ENCODE measurements at places on chromosomes 12 and 14.
A peak's percentile ranks its signal among the peaks of the same experiment; 100 is the strongest.

GRCh38 chr12:32265456-32265855, 133.9 kb upstream of the FGD4 start:
- no peak for DNase-seq

GRCh38 chr14:61113561-61114225, 132.6 kb downstream of the SLC38A6 start:
- DNase-seq, result no peak

GRCh38 chr12:47801170-47801903, 18.4 kb downstream of the HDAC7 start:
- no peak for DNase-seq

- DNase-seq, result peak; percentile 76
Observed at GRCh38 chr14:79972230-79972629, 239.1 kb downstream of the DIO2 start.

DNA sequence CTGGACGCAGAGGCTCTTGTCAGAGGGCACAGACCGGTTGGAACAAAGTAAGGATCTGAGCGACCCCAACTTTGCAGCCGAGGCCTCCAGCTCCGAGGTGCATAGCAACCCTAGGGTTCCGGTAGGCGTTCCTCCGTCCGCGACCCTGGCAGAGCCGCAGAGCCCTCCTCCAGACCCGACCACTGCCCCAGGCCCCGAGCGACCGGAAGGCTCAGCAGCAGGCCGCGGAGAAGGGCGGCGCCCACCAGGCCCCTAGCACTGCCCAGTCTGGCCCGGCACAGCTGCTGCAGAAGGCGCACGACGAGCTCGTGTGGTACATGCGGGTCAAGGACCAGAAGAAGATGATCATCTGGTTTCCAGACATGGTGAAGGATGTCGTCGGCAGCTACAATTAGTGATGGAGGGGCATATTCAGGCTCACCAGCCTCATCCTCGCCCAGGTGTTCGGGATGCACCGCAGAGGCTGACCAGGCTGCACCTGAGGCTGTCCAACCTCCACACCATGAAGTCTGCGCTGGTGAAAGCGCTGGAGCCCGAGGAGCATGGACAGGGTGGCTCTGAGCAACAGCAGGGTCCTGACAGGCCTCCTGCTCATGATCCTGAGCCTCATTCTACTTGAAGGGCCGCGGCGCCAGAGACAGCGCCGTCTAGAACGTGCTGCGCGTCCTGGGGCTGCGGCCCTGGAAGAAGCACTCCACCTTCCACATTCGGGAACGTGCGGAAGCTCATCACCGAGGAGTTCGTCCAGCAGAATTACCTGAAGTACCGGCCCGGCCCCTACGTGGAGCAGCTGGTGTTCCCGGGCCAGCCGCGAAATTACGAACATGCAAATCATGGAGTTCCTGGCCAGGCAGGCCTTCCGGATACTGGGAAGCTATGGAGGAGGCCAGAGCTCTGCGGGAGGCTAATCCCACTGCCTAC, 24.5 kb downstream of the CAPS2 start:
- DNase-seq, result no peak

Data from EH (cell line).